ENCODE measurements at places on chromosomes 6 and 20. TPM values are rescaled to one million over a fixed set of nuclear protein-coding genes. Genes with fewer than 3 reads are reported as not detected.

GRCh38 chr6:145480024-145480423 is 255.3 kb downstream of the EPM2A start:
- DNase-seq, result no peak

DNA sequence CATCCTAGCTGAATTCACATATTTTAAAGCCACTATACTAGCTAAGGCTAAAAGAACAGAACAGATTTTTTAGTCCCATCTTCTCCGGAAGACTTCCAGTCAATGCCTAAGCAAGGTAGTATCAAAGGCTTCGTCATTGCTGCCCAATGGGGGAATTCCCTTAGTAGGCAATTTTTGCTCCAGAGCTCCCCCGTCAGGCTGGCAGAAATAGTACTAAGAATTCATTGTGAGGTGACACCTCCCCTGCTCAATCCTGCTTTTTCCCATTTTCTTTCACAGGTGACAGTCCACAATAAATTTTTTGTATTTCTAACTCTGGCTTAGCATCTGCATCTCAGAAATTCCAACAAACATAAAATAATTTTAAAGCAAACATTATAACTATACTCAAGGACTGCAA is 52.8 kb upstream of the SRSF6 start:
- no peak for DNase-seq

DNA sequence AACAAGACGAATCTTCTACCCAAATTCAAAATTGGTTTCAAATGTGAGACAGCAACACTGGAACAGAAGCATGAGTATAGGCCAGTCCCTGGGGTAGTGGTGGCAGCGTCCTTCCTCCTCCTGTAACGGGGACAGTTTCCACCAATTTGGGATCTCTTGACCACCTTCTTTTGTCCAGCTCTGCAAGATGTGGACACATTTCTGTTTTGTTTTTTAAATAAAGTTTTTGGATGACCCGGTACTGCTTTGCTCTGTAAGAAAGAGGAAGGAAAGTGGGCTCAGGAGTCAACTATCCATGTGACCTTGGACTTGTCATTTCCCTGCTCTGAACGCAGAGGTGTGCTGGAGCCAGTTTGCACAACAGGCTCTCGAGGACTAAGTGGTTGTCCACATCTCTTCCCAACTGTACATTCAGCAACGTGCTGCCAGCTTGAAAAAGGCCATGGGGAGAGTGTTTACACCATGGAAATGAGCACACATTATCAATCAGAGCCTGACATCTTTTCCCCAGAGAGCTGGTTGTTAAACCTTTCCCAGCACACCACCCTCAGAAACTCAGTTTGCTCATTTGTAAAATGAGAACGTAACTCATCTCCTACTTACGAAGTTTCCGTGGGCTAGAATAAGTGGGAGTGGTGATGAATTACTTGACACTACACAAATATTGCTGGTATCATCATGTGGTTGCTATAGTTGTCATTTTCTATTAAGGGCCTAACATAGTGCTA is 66.5 kb downstream of the ADTRP start:
- no peak for DNase-seq

GRCh38 chr6:161727083-161727833 is 453.4 kb upstream of the AGPAT4 start:
- DNase-seq, result no peak

TNFRSF6B gene
- 3.1 TPM for total RNA-seq

EPB41L1 gene
- total RNA-seq, result 57.6 TPM
